ENCODE measurements at places on chromosomes 7 and 10. TPM values are rescaled to one million over a fixed set of nuclear protein-coding genes. Genes with fewer than 3 reads are reported as not detected.

The SLC26A4 gene
- total RNA-seq: 0.49 TPM

The TACC2 gene
- total RNA-seq: 7.3 TPM

The TWNK gene
- total RNA-seq: 13.3 TPM

The PWWP2B gene
- total RNA-seq: 20.1 TPM

DNA sequence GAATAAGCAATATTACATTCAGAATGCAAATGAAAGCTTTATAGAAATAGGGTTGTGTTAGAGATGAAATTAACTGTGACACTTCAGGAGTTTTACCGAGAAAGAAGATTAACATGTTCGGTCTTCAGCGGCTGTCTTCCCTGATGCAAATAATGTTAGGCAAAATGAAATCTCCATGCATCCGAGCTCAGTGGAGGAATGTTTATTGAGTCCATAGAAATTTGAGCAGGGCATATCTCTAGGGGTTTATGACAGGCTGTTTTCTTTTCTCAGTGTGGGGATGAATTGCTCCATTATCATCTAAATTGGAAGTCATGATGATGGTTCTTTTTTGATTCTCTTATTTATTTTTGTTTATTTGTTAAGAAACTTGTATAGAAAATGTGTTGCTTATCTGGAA, 31.7 kb downstream of the DYNC1I1 start:
- DNase-seq: no peak

DNA sequence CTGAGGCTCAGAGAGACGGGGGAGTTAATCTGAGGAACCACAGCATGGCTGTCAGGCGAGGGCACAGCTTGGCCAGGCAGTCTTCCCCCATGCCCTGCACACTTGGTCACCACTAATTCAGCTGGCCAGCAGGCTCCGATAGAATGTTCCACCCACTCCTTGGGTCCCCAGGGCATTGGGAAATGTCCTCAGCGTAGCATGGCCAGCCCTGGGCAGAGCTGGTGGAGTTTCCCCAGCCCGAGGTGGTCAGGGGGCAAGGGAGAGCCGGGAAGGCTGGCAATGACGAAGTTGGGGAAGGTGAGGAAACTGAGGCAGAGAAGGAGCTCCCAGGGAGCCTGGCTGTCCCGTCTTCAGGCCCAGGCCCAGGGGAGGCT, 12.1 kb upstream of the GRIFIN start:
- no peak for DNase-seq
